PC-9 (cell line): ENCODE measurements at places on chromosomes 7 and 10. TPM values are rescaled to one million over a fixed set of nuclear protein-coding genes. Genes with fewer than 3 reads are reported as not detected.

The RASA4B gene
- total RNA-seq = 1.2 and 5.8 TPM in 2 replicates

The LOXL4 gene
- total RNA-seq = 2.5 and 3.5 TPM in 2 replicates

The CEP55 gene
- total RNA-seq = 29.6 and 38.9 TPM in 2 replicates

The ANKMY2 gene
- 22.9 and 30.7 TPM in 2 replicates for total RNA-seq

- peak; percentile 28 for DNase-seq
- H3K27me3 ChIP-seq = no peaks in the 10 kb centered on the region
- no peak overlapping the region for H3K4me3 ChIP-seq
- peaks cover 7% of the 10 kb centered on the region; the same call in 1 of the 2 replicates for H3K4me1 ChIP-seq
- no peak overlapping the region for H3K27ac ChIP-seq
These were observed 27.4 kb upstream of the PSAP start for GRCh38 chr10:71878327-71879034.

DNA sequence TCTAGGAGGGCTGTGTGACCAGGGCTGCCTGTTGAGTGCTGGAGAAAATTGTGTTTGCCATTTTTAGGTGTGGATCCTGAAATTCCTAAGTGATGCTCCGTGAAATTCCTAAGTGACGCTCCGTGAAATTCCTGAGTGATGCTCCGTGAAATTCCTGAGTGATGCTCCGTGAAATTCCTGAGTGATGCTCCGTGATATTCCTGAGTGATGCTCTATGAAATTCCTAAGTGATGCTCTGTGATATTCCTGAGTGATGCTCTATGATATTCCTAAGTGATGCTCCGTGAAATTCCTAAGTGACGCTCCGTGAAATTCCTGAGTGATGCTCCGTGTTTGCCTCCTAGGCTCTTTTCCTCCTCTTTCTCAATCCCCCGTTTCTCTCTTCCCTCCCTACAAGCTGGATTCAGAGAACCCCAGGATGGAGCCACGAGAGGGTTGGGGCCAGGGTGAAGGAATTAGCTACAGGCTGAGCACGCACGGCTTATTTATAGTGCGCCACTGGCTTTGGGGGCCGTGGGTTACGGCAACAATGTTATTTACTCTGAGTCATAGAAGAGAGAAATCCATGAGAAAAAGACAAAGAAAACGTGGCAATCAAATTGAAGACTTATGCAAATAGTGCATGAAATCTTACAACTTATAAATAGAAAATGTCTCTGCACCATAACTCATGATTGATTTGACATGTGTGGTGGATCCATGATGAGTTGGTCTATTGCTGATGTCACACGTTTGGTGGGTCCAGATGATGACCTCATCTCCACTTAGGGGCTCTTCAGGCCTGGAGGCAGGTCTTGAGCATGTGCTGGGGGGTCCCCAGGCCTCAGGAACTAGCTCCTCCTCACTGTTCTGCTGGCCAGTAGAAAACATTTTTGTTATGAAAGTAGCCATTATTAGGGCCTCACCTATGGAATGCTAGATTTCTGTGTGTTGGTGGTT lies 224.6 kb downstream of the WDR37 start:
- DNase-seq = no peak
- H3K27me3 ChIP-seq = peaks cover 55% of the 10 kb centered on the region
- no peaks in the 10 kb centered on the region for H3K36me3 ChIP-seq
- no peak overlapping the region for H3K27ac ChIP-seq

DNA sequence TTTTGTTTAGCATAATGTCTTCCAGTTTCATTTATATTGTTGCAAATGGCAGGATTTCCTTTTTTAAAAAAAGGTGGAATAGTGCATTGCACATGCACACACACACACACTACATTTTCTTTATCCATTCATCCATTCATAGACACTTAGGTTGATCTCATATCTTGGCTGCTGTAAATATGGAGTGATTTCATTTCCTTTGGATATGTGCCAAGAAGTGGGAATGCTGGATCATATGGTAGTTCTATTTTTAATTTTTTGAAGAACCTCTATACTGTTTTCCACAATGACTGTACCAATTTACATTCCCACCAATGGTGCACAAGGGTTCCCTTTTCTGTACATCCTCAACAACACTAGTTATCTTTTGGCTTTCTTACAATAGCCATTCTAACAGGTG lies 68.9 kb downstream of the EBLN1 start:
- no peaks in the 10 kb centered on the region for H3K4me1 ChIP-seq
- H3K4me3 ChIP-seq = no peak overlapping the region
- no peak overlapping the region for H3K27ac ChIP-seq

GRCh38 chr7:158386866-158387545 lies 200.6 kb downstream of the PTPRN2 start:
- no peak for DNase-seq
- H3K4me3 ChIP-seq = no peak overlapping the region
- H3K27ac ChIP-seq = no peak overlapping the region

- peak; percentile 54 for DNase-seq
- no peaks in the 10 kb centered on the region for H3K27me3 ChIP-seq
- no peaks in the 10 kb centered on the region for H3K36me3 ChIP-seq
- no peak overlapping the region for H3K4me3 ChIP-seq
- no peak overlapping the region for H3K27ac ChIP-seq
- H3K4me1 ChIP-seq = no peaks in the 10 kb centered on the region; the same call in none of the 2 replicates
These were observed 24.7 kb upstream of the SEMA3A start for GRCh38 chr7:84219310-84219709.

DNA sequence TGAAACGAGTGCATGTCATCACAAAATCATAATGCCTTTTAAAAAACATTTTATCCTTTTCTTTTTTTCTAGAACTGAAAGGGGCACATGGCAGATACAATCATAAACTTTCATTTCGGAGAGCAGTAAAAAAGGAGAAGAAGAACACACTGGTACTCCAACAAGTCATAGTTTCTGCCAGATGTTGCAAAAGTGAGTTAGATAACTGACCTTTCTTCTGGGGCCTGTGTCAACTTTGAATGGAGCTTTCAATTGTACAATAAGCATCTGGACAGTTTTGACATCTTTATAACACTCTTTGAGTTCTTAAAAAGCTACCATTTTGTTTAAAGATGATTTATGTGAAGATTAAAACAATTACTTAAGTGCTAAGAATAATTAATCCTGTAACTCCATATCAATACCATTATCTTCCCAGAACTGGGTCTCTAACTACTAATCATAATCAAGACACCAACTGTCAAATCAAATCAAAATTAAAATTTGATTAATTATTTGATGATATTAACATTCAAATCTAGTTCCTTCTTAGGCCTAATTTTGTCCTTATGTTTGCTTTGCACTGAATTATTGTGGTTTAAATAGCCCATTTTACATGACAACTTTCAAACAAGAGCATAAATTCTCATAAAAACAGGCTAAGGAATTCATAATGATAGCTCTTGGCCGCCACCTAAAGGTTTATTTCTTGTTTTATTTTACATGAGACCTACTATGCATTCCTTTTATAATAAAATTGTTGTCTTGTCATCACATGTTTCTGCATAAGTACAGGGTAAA lies 19.5 kb upstream of the ITGB8 start:
- peak; percentile 56 for DNase-seq
- no peak overlapping the region for H3K27ac ChIP-seq
- H3K4me1 ChIP-seq = no peaks in the 10 kb centered on the region
- no peak overlapping the region for H3K4me3 ChIP-seq
- H3K36me3 ChIP-seq = no peaks in the 10 kb centered on the region

- no peaks in the 10 kb centered on the region for H3K36me3 ChIP-seq
- no peak overlapping the region for H3K4me3 ChIP-seq
- H3K4me1 ChIP-seq = peaks cover 27% of the 10 kb centered on the region
- no peak overlapping the region for H3K27ac ChIP-seq
These were observed 276.5 kb downstream of the CCDC3 start for GRCh38 chr10:12724807-12725579.

DNA sequence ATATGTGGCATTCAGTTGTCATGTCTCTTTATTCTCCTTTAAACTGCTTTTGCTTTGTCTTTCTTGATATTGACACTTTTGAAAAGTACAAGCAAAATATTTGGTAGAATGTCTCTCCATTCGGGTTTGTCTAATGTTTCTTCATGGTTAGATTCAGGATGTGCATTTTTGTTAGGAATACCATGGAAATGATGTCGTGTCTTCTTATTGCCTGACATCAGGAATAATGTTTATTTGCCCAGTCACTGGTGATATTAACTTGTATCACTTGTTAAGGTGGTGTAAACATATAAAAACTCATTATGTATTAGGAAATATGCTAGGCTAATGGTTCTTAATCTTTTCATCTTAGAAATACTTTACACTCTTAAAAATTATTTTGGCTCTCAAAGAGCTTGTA lies 43.4 kb downstream of the CDK1 start:
- no peak overlapping the region for H3K27ac ChIP-seq
- no peak overlapping the region for H3K4me3 ChIP-seq
- H3K4me1 ChIP-seq = peaks cover 5% of the 10 kb centered on the region; the same call in 1 of the 2 replicates
- H3K36me3 ChIP-seq = no peaks in the 10 kb centered on the region

DNA sequence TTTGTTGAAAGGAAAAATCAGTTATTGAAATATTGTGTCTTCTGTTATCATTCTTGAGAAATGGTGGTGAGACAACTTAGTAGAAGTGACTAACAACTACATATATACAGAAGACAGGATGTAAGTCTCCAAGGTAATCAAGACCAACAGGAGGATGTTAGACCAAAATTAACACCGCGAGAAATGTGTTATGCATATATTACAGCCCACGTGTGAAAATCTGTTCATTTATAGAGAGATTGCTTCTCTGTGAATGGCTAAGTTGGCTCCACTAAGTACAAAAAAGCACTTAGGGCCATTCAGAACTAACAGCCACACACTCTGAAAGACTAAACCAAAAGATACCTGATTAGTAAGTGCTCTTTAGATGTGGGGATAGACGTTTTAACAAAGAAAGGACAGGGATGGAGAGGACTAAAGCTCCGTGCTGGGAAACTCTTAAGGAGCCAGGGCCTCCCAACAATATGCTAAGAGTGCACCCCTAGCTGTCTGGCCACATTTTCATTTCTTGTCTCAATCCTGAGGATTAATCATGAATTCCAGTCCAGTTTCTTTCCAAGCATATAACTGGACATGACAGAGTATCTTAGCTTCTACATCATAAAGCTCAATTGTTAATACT lies 26.5 kb downstream of the HDAC9 start:
- no peaks in the 10 kb centered on the region for H3K27me3 ChIP-seq
- H3K36me3 ChIP-seq = no peaks in the 10 kb centered on the region
- H3K4me3 ChIP-seq = no peak overlapping the region
- no peak overlapping the region for H3K27ac ChIP-seq
- no peak for DNase-seq

DNA sequence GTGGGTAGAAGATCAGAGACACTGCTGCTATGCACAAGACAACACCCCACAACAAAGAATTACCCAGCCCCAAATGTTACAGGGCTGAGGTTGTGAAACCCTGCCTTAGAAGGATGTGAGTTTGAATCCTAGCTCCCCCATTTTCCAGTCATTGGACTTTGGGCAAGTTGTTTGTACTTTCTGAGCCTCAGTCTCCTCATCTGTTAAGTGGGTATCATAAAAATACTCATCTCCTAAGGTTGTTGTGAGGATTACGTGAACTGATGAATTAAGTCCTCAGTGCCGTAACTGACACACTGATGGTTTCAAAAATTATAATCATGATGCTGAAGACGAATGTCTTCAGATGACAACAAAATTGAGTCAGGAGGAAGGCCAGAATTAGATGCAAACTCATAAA lies 30.3 kb downstream of the RHOBTB1 start:
- no peak overlapping the region for H3K27ac ChIP-seq
- H3K27me3 ChIP-seq = no peaks in the 10 kb centered on the region
- DNase-seq = no peak
- no peaks in the 10 kb centered on the region for H3K36me3 ChIP-seq

GRCh38 chr7:111173990-111174389 lies 83.1 kb downstream of the LRRN3 start:
- H3K27ac ChIP-seq = no peak overlapping the region
- H3K36me3 ChIP-seq = no peaks in the 10 kb centered on the region
- no peaks in the 10 kb centered on the region for H3K27me3 ChIP-seq
- no peak overlapping the region for H3K4me3 ChIP-seq

DNA sequence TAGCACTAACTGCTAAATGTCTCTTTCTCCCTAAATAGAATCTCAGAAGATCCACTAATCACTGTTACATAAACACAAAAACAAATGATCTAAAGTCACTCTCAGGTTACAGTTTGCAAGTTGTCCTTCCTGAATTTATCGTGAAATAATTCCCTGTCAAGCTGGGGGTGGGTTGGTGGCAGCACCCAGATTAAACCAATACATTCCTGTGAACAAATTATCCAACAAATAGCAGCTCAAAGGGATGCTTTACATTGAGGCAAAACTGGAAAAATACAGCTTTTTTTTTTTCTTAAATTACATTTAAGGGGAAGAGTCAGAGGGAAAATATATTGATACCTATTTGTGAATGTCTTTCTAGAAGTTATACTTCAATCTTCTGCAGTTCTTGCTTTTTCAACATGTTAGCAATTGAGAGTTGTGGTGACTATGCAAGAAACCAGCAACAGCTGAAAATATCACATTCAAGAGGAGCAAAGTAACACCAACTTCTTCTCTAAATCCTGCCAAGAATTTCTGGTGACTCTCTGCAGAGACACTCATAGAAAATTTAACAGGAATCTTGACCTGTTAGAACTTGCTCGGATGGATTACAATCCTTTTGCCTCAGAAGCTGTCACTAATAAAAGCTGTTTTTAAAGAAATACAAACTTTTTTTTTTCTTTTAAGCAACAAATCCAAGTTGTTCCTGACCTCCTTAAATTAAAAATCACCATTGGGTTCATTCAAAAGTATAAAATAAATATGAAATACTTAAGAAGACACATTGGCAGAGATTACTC lies 18.9 kb downstream of the LMOD2 start:
- no peak overlapping the region for H3K4me3 ChIP-seq
- H3K27ac ChIP-seq = no peak overlapping the region
- H3K27me3 ChIP-seq = no peaks in the 10 kb centered on the region
- H3K4me1 ChIP-seq = no peaks in the 10 kb centered on the region
- DNase-seq = no peak

DNA sequence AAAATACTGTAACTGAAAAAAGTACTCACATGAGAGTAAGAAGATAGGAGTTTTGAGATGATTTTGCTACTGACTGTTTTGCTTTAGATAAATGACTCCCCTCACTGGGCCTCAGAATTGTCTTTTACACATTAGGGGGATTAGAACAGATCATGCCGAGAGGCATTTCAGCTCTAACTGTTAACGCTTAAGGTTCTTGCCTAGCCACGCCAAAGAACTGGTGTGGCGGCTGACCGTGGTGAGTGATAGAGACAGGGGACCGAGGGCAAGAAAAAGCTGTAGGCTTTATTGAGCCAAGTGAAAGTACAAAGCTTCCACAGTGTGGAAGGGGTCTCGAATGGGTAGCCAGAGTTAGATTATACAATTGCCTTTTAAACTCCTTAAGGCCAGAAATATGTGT lies 368.5 kb upstream of the MYO3A start:
- no peak for DNase-seq
- H3K4me1 ChIP-seq = no peaks in the 10 kb centered on the region
- H3K27me3 ChIP-seq = no peaks in the 10 kb centered on the region
- no peaks in the 10 kb centered on the region for H3K36me3 ChIP-seq

DNA sequence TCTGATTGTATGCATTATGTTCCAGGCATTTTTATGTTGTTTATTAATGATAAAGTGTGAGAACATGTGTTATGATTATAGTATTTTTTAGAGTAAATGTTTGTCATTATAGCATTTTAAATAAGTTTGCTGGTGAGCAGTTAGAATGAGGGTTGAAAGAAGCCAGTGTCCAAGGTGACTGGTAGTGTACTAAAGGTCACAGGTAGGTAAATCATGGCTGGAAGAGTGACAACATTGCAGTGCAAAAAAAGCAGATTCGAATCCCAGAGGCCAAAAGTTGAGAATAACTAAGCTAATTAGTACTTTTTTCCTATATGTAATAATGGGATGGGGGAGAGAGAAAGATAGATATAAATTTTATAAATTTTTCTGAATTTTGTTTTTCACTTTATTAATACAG lies 44.0 kb downstream of the RSBN1L start:
- H3K36me3 ChIP-seq = no peaks in the 10 kb centered on the region
- no peaks in the 10 kb centered on the region for H3K27me3 ChIP-seq
- no peak overlapping the region for H3K4me3 ChIP-seq
- no peak for DNase-seq
- no peak overlapping the region for H3K27ac ChIP-seq
- no peaks in the 10 kb centered on the region for H3K4me1 ChIP-seq
